Activated T-cell treated with anti-CD3 and anti-CD28 coated beads for 4 hours (primary cell): ENCODE measurements at places on chromosomes 2 and 18.

GRCh38 chr2:177353187-177353478, 39.4 kb upstream of the AGPS start:
- no peak for DNase-seq

- DNase-seq, result no peak
Observed at GRCh38 chr2:6454286-6454990, 411.3 kb downstream of the CMPK2 start.

GRCh38 chr2:10320575-10320931, 17.8 kb downstream of the HPCAL1 start:
- no peak for DNase-seq

GRCh38 chr2:187405921-187406320, 42.1 kb downstream of the CALCRL start:
- DNase-seq, result no peak

GRCh38 chr2:27720004-27720551, 51.4 kb upstream of the MRPL33 start:
- DNase-seq, result peak; percentile 32

DNA sequence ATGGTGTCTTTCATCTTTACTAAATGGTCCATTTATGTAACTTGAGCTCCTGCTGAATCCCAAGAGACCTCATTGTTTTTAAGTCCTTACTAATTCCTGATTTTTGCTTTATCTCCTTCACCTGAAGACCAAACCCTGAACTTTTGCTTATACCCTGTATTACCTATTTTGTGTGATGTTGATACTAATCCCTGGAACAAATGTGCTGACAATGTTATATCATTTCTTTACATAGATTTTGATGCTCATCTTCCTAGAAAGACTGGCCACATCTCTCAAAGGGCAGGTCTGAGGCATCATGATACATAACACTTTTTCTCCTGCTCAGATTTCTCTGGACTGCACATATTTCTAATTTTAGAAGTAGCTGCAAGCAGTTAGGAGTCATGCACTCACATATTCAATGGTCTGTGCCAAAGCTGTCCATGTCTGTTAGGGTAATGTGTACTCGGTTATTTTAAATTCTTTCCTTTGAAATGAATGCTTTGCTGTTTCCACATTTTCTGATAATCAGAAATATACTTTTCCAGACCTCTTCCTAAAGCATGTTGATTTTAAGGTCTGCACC, 427.9 kb upstream of the HNRNPA3 start:
- DNase-seq, result no peak

- no peak for DNase-seq
Observed at GRCh38 chr2:108632332-108633160, 86.7 kb upstream of the RANBP2 start.

GRCh38 chr2:168641636-168642035, 160.8 kb upstream of the NOSTRIN start:
- no peak for DNase-seq

- no peak for DNase-seq
Observed at GRCh38 chr2:234378440-234378839, 118.4 kb downstream of the ARL4C start.

DNA sequence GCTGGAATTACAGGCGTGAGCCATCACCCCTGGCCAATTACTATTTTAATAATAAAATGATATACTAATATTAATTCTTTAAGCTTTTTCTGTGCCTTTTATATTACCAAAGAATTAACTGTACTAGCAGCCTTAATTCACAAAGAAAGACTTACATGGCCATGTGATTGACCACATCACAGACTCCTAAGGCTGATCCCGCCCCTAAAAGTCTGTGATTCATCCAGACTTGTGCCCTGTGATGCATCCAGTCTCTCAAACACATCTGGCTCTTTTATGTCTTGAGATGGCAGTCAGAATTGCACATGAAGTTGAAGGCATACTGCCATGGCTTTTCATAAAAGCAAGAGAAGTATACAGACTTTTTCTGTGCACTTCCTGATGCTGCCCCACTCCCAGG, 91.7 kb downstream of the DTNA start:
- no peak for DNase-seq

GRCh38 chr2:132489150-132489549, 72.5 kb downstream of the GPR39 start:
- no peak for DNase-seq

- DNase-seq, result no peak
Observed at GRCh38 chr2:121746071-121746578, 9.3 kb upstream of the TSN start.

DNA sequence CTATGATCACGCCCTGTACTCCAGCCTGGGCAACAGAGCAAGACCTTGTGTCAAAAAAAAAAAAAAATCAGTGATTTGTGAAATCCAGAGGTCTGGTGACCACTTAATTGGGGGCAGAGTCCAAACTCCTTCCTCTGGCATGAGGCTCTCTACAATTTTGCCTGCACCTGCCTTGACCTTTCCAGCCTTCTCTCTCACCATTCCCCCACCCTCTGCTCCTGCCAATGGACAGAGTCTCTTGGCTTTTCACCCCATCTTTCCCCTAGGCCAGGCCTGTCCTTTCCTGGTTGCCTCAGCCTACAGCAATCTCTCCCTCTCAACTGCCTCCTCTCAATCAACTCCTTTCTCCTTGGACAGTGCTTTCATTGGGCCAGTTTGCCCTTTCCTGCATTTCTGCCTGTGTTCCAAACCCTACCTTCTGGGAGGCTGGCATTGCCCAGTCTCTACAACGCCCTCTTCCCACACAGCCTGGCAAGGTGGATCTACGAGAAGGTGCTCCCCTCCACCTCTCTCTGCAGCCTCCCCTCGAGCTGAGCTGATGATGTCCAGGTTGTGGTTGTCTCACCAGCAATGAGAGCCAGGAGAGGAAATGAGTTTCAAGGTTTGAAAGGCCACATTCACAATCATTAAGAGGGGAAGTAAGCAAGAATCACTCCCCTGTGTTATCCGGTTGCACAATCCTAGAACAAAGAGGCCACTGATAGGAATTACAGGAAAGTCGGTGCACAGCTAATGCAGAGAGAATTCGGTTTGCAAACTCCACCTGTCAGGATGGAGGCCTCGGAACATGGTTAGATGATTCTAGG, 39.5 kb upstream of the NPAS2 start:
- DNase-seq, result no peak

GRCh38 chr2:11837875-11838734, 91.7 kb downstream of the LPIN1 start:
- DNase-seq, result no peak

- DNase-seq, result no peak
Observed at GRCh38 chr2:237863689-237864443, 4.4 kb downstream of the RAMP1 start.

DNA sequence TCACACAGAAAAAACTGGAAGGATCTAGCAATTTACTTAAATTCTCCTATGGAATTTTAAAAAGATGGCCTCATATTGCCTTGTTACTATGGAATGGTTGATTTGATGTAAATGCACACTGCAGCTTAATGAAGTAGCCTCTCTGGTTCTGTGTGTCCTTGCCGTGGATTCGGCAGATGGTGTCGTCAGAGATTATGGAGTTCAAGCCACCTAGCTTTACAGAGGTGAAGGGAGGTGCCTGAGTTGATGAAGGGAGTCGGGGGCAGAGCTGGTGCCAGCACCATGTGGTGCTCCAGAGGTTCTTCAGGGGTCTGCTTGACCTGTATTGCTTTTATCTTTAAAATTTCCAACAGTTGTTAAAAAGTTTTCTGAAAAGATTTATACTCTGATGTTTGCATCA, 48.8 kb downstream of the ASAP2 start:
- no peak for DNase-seq

- no peak for DNase-seq
Observed at GRCh38 chr18:60099709-60100108, 199.9 kb downstream of the PMAIP1 start.

GRCh38 chr18:56351911-56352500, 286.4 kb downstream of the TXNL1 start:
- no peak for DNase-seq

GRCh38 chr2:64296140-64296480, 151.9 kb upstream of the PELI1 start:
- DNase-seq, result no peak

- no peak for DNase-seq
Observed at GRCh38 chr2:129764376-129765325, 214.8 kb upstream of the RAB6C start.
